Left ventricle myocardium inferior (tissue), 1 donor: ENCODE measurements at places on chromosomes 4 and X. TPM values are rescaled to one million over a fixed set of nuclear protein-coding genes. Genes with fewer than 3 reads are reported as not detected.

SLC2A9 gene
- 8.2 TPM for total RNA-seq

ASMT gene
- total RNA-seq = not detected

GRCh38 chrX:18886005-18886343 lies 97.9 kb downstream of the PHKA2 start:
- peak overlapping the region; percentile 64 for H3K4me3 ChIP-seq
- H3K36me3 ChIP-seq = no peaks in the 10 kb centered on the region
- no peak for DNase-seq
- H3K27ac ChIP-seq = peak overlapping the region; percentile 93

DNA sequence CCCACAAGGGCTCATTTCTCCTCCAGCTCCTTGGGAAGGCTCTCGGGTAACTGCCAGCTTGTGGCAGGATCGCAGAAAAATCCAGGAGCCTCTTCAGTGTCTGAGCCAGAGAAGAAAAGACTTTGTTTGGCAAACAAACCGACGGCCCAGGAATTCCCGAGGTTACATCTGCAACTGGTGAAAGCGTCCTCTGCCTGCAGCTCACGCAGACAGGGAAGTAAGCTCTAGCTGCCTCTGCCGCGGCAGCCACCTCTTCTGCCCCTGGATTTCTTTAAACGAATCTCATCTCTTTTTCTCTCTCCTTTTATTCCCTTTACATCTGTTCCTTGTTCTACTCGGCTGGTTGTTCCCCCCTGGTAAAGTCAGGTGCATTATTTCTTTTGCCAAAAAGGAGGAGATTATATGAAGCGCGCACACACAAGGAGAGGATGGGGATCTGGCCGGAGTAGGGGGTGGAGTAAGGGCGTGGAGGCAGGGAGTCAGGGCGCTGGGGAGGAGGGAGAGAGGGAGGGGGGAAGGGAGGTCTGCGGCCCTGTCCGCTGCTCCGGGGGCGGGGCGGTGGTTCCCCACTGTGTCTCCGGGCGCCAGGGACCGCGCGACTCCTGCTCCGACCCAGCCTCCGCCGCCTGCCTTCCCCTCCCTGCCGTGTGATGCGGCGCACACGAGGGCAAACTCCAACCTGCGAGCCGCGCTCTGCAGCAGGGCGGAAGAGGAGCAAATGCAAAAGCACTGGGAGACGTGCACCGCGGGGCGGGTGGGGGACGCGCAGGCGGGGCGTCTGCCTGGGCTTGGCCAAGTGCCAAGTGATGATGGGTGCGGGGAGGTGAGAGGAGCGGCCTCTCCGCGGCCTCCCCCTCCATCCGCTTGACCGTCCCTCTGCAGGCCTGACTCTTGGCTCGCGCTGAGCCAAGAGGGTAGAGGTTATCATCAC lies at the start of gene DCHS2:
Gene DCHS2 (minus strand): TSS at position 459 of the 931 bp plus-strand sequence. CDS start 444 bp downstream, at position 15.
- H3K36me3 ChIP-seq = no peaks in the 10 kb centered on the region
- DNase-seq = peak; percentile 18
- peaks cover 98% of the 10 kb centered on the region for H3K27me3 ChIP-seq
